Retinal pigment epithelial cell (primary cell): ENCODE measurements at places on chromosomes 12 and 14.
A peak's percentile ranks its signal among the peaks of the same experiment; 100 is the strongest.

- DNase-seq = no peak
Measured at GRCh38 chr14:102554821-102555819, 37.3 kb upstream of the RCOR1 start.

DNA sequence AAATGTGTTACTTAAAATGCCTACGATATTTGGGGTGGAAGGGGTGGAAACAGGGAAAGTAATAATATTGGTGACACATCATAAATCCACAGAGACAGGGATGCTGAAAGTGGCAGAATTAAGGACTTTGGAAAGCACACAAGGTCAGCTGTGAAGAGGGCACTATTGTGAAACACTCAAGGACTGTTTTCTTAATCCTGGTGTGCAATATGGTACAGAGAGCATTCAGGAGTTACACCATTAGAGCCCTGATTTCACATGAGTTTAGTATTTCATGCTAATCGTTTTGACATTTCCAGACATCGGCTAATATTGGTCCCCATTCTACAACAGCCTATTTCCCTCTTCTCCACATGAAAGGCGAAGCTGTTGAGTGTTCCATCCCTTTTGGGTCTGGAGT is 219.2 kb downstream of the MSRB3 start:
- no peak for DNase-seq

DNA sequence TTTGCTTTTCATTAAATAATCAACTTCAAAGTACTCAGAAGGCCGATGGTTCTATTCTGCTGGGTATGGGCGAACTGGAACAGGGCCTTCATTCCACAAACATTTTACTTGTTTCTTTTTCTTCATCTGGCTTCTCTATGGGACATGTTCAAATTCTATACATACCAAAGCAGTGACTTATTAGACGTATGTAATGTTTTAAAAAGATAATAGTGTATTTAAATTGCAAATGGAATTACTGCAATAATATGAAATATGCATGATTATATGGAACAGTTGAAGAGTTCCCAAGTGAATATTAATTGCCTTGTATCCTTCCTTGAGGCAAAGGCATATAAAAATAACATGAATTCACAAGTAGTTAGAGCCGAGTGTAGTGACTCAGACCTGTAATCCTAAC is 75.5 kb downstream of the FAR2 start:
- DNase-seq = no peak

GRCh38 chr14:63899953-63900352 is 47.1 kb downstream of the SYNE2 start:
- no peak for DNase-seq

GRCh38 chr12:109197327-109197726 is 80.9 kb downstream of the ACACB start:
- no peak for DNase-seq

GRCh38 chr14:68791078-68791901 is 1.6 kb downstream of the ZFP36L1 start:
- DNase-seq = no peak

GRCh38 chr12:130671556-130671955 is 44.5 kb downstream of the RIMBP2 start:
- no peak for DNase-seq

GRCh38 chr12:101042211-101042610 is 167.8 kb downstream of the SLC5A8 start:
- no peak for DNase-seq

GRCh38 chr14:100428727-100429126 is 105.6 kb downstream of the SLC25A47 start:
- peak; percentile 78 for DNase-seq

DNA sequence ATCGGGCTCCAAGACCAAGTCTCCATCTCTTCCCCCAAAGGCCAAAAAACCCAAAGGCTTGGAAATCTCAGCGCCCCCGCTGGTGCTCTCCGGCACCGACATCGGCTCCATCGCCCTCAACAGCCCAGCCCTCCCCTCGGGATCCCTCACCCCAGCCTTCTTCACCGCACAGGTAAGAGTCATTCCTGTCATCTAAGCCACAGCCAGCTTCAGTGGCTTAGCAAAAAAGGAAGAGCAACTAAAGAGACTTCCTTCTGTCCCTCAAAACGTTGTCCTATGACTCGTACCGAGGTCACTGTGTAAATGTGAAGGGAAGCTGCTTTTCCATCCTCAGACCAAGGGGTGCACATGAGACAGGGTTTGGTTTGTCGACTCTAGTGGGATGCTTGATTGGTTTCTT is 53.4 kb downstream of the ELK3 start:
- DNase-seq = no peak

DNA sequence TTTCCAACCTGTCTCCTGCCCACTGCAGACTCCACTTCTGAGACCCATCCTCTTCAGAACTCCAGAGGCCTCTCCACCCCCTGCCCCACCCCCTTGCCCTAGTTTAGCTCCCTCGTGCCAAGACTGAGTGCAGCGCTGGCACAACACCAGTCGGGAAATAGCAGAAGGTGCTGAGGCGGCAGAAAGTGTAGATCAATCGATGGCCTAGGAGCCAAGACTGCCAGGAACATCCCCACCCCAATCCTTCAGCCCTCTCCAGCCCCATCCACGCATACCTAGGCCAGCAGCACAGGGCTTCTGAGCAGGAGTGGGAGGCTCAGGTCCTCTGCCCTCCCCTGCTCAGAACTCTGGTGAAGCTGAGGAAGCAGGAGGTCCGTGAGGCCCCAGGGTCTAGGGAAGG is 1.1 kb downstream of the CPNE6 start:
- DNase-seq = no peak

DNA sequence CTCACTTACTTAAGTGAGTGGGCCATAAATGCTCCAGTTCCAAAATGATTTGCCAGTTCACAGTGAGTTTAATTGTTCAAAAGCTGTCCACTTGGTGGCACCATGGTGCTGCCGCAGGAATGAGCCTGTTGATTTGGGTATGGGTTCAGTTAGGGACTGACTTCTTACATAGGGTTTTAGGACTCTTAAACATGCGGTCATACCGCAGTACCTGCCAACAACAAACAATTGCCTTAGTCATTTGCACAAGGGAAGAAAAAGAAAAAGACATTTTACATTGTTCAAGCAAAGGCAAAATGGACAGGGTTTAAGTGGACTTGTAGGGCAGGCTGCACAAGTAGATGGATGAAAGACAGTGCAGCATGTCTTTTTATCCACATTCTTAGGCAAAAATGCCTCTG is 80.0 kb upstream of the DBX2 start:
- DNase-seq = peak; percentile 27

GRCh38 chr14:55731311-55731872 is 151.4 kb downstream of the KTN1 start:
- no peak for DNase-seq

DNA sequence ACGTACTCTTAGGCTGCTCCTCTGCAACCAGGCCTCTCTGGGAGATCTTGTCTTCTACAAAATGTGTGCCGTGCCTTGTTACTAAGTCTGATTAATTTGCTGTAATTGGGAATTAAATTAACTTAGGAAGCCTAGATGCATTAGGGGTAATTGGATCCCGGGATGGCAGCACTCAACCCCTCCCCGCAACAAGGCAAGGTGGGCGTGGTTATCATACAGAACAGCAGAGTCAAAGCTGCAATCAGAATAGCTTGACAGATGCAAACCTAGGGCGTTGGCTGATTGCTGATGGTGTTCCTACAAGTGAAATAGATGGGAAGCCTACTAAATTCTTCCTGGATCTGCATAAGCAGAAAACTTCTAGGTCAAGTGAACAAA is 34.5 kb upstream of the NFYB start:
- DNase-seq = no peak

DNA sequence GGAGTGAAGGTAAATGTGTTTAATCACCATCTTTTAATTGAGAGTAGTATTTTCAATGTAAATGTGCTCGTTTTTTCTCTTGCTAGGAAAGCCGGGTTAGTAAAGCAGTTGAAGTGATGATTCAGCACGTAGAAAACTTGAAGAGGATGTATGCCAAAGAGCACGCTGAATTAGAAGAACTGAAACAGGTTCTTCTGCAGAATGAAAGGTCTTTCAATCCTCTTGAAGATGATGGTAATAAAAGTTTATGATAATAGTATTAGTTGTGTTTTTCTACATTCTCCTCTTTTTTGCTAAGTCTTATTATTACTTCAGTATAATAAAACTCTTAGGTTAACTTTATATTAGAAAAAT is 93.9 kb downstream of the DNAI7 start:
- no peak for DNase-seq

- no peak for DNase-seq
Measured at GRCh38 chr14:104917993-104918392, 6.7 kb upstream of the PLD4 start.

GRCh38 chr12:57093415-57094207 is 4.7 kb downstream of the NAB2 start:
- no peak for DNase-seq

- DNase-seq = peak; percentile 15
Measured at GRCh38 chr14:88868558-88869159, 44.2 kb downstream of the TTC8 start.

DNA sequence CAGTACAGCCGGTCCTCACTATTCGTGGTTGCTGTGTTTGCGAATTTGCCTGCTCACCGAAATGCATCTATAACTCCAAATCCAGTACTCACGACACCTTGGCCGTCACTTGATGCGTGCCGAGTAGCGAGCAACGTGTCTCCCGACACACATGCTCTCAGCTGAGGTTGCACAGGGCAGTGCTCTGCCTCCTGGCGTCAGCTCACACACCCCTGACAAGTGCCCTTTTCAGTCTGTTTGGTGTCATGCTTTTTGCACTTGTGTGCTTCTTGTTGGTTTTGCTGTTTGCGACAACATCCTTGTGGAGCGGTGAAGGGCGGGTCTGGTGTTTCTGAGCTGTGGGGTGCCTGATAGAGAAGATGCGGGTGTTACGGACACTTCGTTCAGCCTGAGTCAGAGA is 110.4 kb upstream of the RFLNA start:
- no peak for DNase-seq

GRCh38 chr12:117508468-117508867 is 147.0 kb upstream of the NOS1 start:
- DNase-seq = no peak

DNA sequence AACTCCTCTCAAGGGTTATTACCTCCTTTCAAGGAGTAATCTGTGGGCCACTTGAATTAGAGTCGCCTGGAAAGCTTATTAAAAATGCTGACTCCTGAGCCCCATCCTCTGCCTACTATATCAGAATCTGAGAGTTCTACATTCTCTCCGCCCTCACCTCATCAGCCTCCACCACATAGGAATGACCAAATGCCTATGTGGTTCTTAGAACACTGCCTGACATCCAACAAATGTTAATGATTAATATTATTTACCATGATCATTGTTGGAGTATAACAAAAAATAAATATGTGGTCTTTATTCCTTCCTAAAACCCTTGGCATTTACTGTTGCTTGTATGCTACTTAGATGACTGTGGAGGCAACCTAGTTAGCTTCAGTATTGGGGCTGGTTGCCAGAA is 91.9 kb downstream of the BBS10 start:
- no peak for DNase-seq

DNA sequence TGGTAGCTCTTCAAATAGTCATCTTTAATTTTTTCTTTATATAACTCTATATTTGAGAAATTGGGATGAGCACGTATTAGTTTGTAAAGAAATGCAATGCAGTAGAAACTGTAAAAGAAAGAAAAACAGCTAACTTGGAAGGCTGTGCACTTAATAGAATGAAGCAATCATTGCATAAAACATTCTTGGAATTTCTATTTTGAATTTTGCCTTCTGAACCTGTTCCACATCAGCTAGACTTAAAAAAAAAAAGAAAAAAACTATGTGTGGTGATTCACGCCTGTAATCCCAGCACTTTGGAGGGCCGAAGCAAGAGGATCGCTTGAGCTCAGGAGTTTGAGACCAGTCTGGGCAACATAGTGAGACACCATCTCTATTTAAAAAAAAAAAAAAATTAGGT is 29.4 kb downstream of the SCN8A start:
- peak; percentile 30 for DNase-seq

DNA sequence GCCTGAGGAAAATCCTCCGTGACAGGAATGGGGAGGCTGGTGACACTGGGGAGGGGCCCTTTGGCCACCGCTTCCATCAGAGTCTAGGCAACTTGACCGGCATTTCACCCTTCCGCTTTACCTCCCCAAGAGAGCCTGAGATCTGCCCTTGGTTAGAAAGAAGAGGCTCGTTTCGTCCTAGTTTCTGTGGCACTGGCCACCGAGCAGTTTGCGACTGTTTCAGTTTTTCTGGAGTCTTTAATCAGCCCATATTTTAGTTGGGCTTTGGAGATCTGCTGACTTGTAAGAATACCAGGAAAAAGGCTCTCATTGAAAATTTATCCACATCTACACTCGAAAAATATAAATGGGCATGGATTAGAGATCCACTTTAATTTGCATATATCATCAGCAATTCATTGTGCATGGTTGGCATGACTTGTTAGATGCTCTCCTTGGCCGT is 414 bp upstream of the ANKS1B start:
- DNase-seq = no peak

DNA sequence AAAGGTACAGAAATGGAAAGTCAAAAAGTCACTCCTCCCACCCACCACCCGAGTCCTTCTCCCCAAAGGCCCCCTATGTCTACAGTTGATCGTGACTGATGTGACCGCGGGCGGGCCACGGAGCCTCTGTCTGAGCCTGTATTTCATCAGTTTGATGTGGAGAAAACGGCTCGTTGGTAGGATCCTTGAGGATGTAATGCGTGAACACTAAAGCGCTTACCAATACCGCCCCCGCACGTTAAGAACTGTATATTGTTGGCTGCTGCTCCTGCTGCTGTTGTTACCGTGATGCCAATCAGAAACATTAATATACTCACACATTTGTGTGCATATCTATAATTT is 24.6 kb upstream of the UBC start:
- peak; percentile 74 for DNase-seq

GRCh38 chr12:110234755-110235154 is 46.3 kb upstream of the ATP2A2 start:
- DNase-seq = no peak

GRCh38 chr14:91378930-91379578 is 38.6 kb downstream of the CCDC88C start:
- no peak for DNase-seq

GRCh38 chr14:73757381-73757780 is 43.2 kb upstream of the PNMA1 start:
- DNase-seq = no peak

GRCh38 chr12:68264857-68265256 is 11.5 kb upstream of the IL22 start:
- no peak for DNase-seq

GRCh38 chr12:110165540-110166159 is 41.5 kb downstream of the IFT81 start:
- no peak for DNase-seq

- no peak for DNase-seq
Measured at GRCh38 chr12:97941686-97942354, 479.2 kb downstream of the RMST start.

GRCh38 chr12:42855362-42855950 is 265.9 kb upstream of the PRICKLE1 start:
- no peak for DNase-seq

DNA sequence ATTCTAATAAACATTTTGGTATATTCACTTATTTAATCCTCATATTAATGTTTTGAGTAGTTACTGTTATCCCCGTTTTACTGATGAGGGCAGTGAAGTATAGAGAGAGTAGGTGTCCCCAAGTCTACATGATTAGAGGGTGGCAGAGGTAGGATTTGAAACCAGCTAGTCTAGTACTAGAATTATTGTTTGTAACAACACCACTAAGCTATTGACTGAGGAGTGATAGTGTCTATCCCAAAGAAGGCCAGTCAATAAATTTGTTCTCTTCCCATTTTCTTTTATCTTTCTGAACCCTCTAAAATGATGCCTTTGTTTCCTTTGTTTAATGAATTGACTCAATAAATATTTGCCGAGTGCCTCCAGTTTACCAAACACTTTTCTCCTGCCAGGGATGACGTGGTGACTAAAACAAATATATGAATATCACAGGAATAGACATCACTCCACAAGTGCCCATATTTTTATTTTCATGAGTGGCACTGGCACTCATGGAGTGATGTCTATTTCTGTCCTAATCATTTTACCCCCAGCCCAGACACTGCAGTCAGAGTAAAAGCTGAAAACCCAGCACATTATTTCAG is 247.5 kb downstream of the SLC16A7 start:
- DNase-seq = no peak
